Panc1 (cell line): ENCODE measurements at places on chromosomes 5 and 9.

DNA sequence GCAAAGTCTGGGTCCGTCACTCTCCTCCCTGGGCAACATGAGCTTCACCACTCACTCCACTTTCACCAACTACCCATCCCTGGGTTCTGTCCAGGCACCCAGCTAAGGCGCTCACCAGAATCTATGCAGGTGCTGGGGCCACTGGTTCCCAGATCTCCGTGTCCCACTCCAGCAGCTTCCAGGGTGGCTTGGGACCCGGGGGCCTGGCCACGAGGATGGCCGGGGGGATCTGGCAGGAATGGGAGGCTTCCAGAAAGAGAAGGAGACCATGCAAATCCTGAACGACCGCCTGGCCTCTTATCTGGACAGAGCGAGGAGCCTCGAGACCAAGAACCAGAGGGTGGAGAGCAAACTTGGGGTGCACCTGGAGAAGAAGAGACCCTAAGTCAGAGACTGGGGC lies 1611.0 kb upstream of the ACO1 start:
- DNase-seq, result no peak

GRCh38 chr5:153678617-153679329 lies 188.3 kb downstream of the GRIA1 start:
- no peak for DNase-seq

GRCh38 chr5:180423133-180423532 lies 70.0 kb upstream of the GFPT2 start:
- DNase-seq, result no peak

- no peak for DNase-seq
These were observed 17.0 kb upstream of the MSMP start for GRCh38 chr9:35771075-35771433.

- no peak for DNase-seq
These were observed 37.6 kb downstream of the DUSP1 start for GRCh38 chr5:172733131-172733973.

DNA sequence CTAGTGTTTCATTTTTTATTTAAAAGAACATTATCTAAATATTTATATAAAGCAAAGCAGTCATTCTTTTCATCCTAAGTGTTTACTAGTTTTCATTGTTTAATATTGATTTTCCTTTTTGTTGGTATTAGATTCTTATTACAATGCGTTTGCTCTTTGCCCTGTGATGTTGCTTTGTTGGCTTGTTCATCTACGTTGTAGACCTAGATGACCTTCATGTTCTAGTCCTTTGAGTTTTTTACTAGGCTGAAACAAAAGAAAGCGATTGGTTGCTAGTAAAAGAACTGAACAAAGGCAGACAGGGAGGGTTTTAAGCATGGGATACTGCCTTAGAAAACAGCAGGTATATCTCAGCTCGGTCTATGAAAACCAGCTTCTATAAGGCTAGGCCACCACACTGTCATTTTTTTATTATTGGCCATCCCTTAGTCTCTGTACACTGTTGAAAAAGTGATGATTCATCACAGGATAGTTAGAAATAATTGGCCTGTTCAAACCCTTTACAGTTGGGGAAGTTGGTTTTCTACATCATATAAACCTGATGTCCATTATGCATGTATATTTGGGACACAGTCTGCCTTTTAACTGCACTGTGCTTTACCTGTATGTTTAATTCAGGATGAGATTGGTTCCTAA lies 119.0 kb downstream of the ZCCHC7 start:
- DNase-seq, result no peak

DNA sequence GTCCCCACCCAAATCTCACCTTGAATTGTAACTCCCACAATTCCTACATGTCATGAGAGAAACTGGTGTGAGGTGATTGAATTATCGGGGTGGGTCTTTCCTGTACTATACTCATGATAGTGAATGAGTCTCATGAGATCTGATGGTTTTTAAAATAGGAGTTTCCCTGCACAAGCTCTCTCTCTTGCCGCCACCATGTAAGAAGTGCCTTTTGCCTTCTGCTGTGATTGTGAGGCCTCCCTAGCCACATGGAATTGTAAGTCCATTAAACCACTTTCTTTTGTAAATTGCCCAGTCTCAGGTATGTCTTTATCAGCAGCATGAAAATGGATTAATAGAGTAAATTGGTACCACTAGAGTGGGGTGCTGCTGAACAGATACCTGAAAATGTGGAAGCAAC lies 140.9 kb downstream of the ARHGEF28 start:
- DNase-seq, result no peak

GRCh38 chr5:126044931-126045565 lies 378.2 kb upstream of the GRAMD2B start:
- no peak for DNase-seq

GRCh38 chr5:141598391-141599345 lies 20.1 kb downstream of the DIAPH1 start:
- DNase-seq, result no peak
